Caco-2 (cell line): ENCODE measurements at places on chromosomes 11 and 22.

DNA sequence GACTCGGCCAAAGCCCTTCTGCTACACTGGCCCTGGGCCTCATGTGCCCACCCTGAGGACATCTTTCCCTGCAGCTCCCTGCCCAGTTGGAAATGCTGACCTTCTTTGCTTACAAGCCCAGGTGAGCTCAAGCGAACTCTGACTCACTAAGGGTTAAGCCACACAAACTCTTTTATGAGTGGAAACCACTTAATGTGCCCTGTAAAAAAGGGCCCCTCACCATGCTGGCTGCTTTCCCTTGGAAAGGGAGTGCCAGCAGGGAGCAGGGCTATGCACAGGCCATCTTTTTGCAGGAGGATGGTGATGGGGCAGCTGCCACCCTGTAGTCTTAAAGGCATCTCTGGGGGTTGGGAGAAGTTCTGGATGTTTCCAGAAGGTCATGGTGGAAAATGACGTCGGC is 18.7 kb downstream of the EHF start:
- DNase-seq: no peak

- no peak for DNase-seq
Observed at GRCh38 chr11:12785901-12786300, 111.7 kb downstream of the TEAD1 start.

DNA sequence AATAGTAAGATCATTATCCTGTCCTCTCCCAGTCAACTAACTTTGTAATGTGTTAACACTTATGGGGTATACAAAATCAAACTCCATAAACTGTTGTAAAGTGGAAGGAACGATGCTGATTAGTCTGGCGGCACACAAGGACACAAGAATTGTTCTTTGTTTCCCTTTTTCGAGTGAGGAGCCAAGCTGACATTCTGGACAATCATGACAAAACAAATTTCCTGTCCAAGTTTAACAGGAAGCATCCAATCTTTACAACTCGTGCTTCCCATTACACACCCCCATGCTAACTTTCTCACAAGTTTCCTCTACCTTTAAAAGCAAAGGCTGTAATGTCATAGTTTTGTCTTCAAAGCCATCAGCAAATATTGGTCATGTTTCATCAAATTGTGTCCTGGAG is 20.4 kb upstream of the LDLRAD3 start:
- DNase-seq: no peak

- no peak for DNase-seq
Observed at GRCh38 chr11:22192642-22193347, at the start of gene ANO5. TSS of gene ANO5 (plus strand) at chr11:22193085. CDS start at chr11:22193493, 408 bp downstream.

DNA sequence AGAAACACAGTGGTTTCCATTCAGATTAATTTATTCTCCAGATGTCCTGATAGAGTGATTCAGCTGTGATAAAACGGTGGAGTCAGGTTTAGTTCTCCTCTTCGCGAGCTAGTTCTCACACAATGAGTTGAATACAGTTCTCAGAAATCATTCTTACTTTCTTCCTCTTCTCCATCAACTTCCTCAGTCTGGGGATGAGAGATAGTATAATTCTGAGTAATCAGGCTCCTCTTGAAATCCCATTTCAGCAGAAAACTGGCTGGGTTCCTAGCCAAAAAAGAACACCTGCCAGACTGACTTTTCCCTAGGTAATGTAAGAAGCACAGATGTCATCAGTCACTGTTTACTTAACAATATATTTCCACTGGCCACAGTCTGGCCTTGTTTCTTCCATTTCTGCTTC is 76.7 kb downstream of the SVIP start:
- no peak for DNase-seq

DNA sequence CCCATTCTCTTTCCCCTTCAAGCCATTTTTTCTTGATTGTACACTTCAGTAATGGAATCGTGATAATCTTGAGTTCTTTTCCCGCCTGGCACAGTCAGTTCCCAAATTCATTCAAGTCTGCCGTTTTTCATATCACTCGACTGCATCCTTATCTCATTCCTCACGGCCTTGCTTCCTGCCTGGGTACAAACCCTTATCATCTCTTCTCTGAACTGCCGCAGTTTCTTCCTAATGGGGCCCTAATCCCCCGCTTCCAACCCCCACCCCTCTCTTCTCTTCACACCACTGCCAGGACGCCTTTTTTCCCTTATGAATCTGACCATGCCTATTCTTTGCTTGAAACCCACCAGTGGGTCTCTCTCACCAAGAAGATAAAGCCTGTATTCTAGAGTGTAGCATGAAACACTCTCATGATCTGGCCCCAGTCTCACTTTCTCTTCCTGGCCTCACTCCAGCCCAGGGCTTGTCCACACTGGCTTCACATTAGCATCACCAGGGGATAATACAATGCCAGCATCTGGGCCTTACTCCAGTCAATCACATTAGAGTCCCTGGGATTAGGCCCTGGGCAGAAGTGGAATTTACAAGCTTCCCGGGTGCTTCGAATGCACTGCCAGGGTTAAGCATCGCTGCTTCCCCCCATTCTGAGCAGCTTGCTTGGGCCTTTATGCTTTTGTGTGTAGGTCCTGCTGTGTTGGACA is 102.1 kb downstream of the FBXO7 start:
- no peak for DNase-seq

GRCh38 chr11:98300719-98301118 is 720.0 kb upstream of the CNTN5 start:
- no peak for DNase-seq

GRCh38 chr11:134887896-134888295 is 475.9 kb upstream of the B3GAT1 start:
- DNase-seq: no peak

DNA sequence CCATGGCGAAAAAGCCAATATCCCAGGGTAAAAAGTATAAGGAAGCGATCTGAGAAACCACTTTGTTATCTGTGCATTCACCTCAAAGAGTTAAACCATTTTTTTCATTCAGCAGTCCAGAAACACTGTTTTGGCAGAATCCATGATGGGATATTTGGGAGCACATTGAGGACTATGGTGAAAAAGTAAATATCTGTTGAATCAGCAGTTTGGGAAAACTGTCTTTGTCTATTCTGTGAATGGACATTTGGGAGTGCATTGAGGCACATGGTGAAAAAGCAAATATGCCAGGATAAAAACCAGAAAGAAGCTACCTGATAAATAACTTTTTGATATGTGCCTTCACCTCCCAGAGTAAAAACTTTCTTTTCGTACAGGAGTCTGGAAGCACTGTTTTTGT is 187.4 kb downstream of the OR4A47 start:
- DNase-seq: no peak

GRCh38 chr11:78812513-78813293 is 238.0 kb upstream of the NARS2 start:
- no peak for DNase-seq

DNA sequence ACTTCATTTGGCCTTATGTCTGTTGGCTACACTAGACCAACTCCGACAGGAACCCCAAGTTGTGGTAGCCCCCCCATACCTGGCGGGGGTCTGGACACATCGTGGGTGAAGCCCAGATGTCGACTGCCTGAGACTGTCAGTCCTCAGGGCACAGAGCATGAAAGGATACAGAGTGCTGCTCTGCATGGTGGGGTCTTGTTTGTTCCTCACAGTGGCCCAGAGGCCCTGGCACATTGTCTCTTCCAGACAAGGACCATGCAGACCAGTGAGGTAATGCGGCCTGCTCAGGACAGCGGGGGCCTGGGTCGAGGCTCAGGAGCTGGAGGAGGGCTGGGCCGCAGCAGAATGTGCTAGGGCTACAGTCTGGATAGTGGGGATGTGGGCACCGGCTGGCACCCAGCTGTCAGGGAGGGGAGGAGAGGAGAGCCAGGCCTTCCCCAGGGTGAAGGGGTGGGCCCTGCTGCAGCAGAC is 14.6 kb downstream of the CAPN5 start:
- no peak for DNase-seq

- no peak for DNase-seq
Observed at GRCh38 chr22:45318168-45318557, 8.4 kb downstream of the FAM118A start.

DNA sequence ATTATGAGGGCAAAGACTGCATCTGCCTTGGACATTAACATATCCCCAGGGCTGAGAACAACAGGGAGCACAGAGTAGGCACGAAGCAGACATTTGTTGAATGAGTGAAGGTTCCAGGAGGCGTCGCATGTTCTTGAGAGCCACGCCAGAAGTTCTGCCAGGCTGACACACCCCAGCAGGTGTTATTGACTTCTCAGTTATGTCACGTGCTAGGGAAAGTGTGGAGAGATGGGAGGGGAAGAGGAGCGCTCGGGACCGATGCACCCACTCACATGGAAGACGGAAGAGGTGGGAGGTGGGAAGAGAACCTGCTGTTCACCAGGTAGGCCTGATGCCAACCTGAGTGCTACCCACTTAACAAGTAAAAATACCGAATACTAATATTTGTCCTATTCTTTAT is 232.8 kb downstream of the LARGE1 start:
- DNase-seq: no peak

- no peak for DNase-seq
Observed at GRCh38 chr11:111428113-111428876, 49.2 kb upstream of the POU2AF1 start.

DNA sequence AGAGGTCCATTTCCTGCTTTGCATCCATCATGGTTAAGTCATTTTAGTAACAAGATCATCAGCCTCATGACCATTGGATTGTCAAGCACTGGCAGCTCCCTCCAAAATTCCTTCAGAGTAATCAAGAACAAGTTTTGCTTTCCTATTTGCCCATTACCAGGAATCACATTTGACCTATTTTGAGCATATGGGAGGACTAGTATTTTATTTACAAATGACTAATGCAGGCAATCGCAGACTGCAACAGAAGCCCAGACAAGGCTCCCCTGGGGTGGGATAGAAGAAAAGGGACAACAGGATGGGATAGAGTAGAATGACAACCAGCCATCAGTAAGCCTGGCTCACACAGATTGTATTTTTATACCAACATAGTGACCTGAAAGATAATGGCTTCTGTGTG is 9.1 kb downstream of the MMP10 start:
- DNase-seq: no peak

DNA sequence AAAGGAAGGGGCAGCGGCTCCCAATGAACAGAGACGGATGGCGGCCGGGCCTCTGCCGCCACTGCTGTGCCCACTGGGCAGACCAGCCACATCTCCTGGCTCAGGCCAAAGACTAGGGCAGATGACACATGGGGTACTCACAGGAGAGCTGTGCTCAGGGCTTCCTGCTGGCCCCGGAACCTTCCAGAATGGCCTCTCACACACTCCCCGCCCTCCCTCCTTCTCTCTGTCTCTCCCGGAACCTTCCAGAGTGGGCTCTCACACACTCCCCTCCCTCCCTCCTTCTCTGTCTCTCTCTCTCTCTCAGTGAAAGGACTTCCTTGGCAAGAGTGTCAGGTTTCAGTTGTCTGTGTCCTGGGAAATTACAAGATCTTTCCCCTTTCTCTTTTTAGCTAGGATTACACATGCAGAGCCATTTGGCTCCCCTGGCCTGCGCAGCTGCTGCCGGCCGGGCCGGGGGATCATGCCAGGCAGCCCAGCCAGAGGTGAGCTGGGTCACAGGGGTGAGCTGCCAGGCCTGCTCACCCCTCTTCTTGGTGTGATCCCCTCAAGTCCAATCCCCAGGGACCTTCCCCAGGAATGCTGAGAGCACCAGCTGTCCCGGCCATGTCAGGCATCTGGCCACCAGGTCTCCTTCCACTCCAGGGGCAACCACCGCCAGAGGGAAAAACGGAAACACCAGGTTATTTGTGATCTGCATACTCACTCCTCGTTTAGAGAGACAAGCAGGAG is 45.3 kb upstream of the ADA2 start:
- no peak for DNase-seq

- no peak for DNase-seq
Observed at GRCh38 chr11:13338427-13339069, 61.0 kb downstream of the BMAL1 start.
